ENCODE measurements at places on chromosomes 12 and 14.

DNA sequence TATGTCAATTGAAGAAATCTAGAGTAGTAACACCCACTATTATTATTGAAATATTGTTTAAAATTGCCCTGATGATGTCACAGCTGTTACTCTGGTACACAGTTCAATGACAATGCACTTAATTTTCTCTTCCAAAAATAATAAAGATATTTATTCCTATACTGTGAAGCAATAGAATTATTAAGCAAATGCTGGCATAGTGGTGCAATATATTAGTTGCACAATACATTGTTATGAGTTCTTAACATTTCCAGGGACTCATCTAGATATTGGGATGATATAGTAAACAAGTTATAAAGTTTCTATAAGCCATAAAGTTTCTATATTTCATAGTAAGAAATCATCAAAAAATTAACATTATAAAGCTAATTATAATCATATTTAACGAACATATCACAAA is 897.8 kb downstream of the LRFN5 start:
- no peak for DNase-seq

DNA sequence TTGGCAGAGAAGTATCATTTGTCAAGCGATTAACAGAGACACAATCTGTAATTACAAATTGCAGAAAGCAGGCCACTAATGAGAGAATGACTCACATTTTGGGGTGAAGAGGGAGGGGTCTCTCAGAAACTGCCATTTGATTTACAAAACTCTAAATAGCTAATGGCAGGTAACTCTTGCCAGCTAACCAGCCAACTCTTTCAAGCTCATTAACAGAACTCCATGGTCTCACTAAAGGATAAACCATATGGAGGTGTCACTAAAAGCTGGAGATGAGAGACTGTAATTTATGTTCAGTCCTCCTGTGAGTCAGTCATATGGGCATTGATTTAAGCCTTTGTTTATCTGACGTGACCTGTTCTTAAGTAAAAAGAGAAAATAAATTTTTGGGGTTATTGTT is 336.4 kb downstream of the FOXG1 start:
- no peak for DNase-seq

GRCh38 chr12:120170631-120171030 is 23.9 kb downstream of the GCN1 start:
- DNase-seq = no peak

GRCh38 chr14:51147183-51147582 is 52.3 kb upstream of the TRIM9 start:
- no peak for DNase-seq

GRCh38 chr12:93848523-93849101 is 171.4 kb downstream of the CRADD start:
- DNase-seq = no peak

- DNase-seq = no peak
Measured at GRCh38 chr12:107564946-107565345, 120.7 kb upstream of the PWP1 start.

DNA sequence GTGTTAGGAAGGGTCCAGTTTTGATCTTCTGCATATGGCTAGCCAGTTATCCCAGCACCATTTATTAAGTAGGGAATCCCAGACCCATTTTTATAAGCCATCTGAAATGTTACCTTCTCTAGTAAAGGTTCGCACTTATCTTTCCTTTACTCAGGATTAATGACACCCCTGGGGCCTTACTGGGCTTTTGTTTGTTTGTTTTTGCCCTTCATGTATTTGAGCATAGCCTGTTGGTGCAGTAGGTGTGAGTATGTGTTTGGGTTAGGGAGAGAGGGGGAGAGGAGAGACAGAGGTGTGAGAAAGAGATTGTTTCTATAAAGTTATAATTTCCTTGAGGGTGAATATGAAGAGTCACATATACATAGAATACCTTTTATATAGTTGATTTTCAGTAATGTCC is 96.9 kb downstream of the AKAP6 start:
- DNase-seq = no peak

DNA sequence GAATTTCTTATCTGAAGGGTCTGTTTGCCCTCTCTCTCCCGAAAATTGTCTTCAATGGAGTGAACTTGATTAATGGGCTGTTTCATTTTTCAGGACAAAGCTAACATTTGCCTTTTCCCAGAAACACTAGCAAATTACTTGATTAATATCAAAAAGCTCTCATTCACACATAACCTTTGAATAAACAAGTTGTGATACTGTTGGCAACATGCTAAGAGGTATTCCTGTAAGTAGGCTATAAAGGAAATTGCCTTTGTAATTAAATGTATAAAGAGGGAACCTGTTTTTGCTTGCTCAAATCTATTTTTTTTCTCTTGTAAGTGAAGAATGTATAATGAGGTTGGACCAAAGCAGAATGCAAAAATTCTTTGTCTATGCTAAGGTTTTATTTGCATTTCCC is 457.2 kb downstream of the TMTC2 start:
- no peak for DNase-seq

GRCh38 chr12:93302331-93303229 is 75.1 kb upstream of the NUDT4 start:
- DNase-seq = no peak

GRCh38 chr12:1539135-1539534 is 55.2 kb downstream of the FBXL14 start:
- no peak for DNase-seq

DNA sequence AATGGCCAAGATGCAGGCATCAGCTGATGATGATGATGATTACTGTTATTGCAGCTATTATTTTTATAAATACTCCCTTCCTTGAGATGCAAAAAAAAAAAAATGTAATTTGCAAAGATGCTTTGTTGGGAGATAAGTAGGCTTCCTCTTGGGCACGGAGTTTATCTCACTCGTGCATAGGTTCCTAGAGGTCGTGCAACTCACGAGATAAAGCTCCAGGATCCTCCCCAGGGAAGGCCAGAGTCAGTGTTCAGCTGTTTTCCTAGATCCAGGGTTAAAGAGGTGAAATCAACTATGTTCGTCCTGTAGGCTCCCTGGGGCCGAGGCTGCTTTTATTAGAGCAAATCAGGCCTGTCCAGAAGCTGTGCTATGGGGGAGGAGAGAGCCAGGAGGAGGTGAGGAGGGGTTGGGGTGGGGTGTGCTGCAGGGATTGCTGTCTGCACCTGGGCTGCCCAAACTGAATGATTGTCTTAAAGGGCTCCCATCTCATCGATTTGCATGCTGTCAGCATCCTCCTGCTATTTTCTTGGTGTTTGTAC is 270.3 kb downstream of the NRXN3 start:
- no peak for DNase-seq

- DNase-seq = no peak
Measured at GRCh38 chr12:45591635-45592034, 137.9 kb upstream of the ARID2 start.

GRCh38 chr12:103880299-103881142 is 39.5 kb upstream of the NT5DC3 start:
- no peak for DNase-seq

DNA sequence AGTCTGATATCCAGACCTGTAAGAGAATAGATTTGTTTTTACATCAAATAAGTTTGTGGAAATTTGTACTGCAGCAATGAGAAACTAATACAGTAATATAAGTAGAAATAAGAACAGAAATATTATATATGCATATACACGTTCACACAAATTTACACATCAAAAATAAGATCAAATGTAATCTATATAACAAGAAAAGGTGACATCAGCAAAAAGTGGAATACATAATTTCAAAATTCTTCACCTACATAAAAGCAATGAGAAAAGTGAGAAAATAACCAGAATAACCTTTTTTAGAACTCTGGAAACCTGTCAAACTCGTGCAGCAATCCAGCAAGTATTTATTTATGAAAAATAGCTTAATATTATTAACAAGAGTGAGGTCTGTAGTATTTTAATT is 1124.6 kb upstream of the ATXN7L3B start:
- no peak for DNase-seq

DNA sequence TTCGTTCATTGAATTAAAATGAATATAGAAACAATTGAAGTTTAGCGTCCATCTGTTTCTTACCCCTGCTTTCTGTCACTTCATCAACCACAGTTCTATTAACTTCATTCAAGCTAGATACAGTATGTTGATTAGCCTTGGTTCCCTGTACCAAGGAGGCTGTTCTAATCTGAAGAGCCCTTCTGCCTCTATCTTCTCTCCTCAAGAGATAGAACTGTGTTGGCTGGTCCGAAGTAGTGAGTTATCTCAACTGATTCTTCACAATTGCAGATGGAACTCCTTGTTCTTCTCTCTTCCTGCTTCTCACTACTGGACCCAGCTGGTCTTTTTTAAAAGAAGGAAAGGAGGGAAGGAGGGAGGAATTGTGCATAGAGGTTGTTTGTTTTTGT is 82.1 kb upstream of the TRAF3 start:
- DNase-seq = no peak

GRCh38 chr14:49549881-49550280 is 36.3 kb downstream of the RPS29 start:
- DNase-seq = no peak

GRCh38 chr14:68084256-68084655 is 264.7 kb downstream of the RAD51B start:
- no peak for DNase-seq

GRCh38 chr12:64976131-64976530 is 145.0 kb downstream of the WIF1 start:
- no peak for DNase-seq

- no peak for DNase-seq
Measured at GRCh38 chr12:60997869-60998378, 1262.3 kb upstream of the USP15 start.

GRCh38 chr12:132429946-132430643 is 59.9 kb upstream of the FBRSL1 start:
- no peak for DNase-seq

- no peak for DNase-seq
Measured at GRCh38 chr12:39541471-39541870, 78.1 kb downstream of the ABCD2 start.

DNA sequence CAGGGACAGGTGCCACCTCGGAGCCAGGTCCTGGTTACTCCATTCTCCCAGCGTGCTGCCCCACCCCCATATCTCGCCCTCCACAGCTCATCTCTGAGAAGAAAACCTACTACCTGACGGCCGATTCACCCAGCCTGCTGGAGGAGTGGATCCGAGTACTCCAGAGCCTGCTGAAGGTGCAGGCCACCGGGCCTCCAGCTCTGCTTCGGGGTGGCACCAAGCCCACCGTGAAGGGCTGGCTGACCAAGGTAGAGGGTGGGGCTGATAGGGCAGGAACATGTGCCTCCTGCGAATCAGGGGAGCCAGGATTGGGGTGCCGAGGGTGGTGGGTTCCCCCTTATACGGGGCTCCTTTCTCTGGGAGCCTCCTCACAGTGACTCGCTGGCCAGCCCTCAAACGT is 25.9 kb downstream of the PIGH start:
- no peak for DNase-seq

DNA sequence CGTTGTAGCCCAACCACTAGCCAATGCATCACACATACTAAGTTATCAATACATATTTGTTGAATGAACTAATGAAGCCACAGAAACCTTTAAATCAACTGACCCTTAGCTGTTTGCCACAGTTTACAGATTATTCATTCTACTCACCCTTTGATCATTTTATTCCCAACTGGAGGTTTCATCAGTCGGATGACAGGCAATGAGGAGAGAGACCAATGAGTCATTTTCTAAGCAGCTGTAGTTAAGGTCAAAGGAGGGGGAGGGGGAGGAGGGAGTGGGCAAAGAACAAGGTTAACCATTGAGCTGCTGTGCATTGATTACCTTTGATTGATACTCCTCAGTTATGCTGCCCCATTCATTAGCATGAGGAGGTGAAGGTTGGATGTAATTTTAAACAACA is 469.5 kb downstream of the VRK1 start:
- DNase-seq = no peak

GRCh38 chr14:55851301-55851700 is 266.9 kb upstream of the PELI2 start:
- no peak for DNase-seq

DNA sequence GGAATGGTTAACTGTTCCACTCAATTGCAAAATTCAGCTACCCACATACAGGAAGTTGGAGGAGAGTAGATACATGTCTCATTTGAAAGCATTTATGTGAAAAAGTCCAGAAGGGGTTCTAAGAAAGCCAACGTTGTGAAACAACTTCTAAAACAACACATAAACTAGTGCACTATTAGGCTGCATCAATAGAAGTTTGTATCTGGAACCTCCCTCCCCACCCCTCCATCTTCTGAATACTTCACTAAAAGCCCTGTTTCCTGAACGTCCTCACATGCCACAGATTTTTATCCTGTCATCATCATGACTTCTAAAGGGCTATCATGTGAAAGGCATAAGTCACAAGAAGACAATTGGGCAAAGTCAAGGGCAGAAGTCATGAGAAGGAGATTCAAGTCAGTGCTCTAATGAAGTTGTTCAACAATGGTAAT is 5.5 kb downstream of the KRT79 start:
- no peak for DNase-seq

- DNase-seq = no peak
Measured at GRCh38 chr12:52261208-52261484, 13.3 kb upstream of the KRT86 start.

DNA sequence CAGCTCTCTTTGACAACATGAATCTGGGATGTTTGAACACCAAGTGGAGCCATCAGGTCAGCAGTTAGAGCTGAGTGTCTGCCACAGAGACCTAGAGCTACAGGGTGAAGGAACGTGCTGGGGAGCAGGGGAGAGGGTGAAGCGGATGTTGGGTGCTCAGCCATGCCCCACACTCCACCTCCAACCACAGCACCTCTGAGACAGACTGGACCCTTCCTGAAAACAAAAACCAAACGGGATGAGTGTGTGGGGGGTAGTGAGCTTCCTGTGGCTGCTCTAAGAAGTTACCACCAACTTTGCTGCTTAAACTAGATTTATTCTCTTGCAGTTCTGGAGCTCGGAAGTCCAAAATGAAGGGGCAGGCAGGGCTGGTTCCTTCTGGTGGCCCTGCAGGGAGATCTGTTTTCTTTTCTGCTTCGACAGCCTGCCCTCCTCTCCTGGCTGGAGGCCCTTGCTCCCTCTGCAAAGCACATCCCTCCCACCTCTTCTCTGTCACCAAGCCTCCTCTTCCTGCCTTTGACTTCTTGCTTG is 5.6 kb upstream of the GOLGA3 start:
- no peak for DNase-seq

- no peak for DNase-seq
Measured at GRCh38 chr12:99736760-99737269, 89.3 kb downstream of the GARIN6 start.

DNA sequence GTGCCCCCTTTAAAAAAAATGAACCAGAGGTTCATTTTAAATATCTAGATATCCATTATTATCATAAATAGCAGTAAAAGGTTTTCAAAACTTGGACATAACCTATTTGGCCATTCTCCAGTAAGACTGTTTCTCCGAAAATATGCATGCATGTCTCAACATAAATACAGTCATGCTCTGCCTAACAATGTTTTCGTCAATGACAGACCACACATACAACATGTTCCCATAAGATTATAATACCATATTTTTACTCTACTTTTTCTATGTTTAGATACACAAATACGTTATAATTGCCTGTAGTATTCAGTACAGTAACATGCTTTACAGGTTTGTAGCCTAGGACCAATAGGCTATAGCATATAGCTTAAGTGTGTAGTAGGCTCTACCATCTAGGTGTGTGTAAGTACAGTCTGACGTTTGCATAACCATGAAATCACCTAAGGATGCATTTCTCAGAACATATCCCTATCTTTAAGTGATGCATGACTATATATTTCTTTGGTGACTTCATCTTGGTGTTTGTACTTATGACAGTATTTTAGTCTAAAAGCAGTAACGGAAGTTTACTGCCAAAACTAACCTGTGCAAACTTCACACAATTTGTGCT is 3.2 kb downstream of the TMEM19 start:
- DNase-seq = no peak

GRCh38 chr12:913919-914698 is 35.4 kb downstream of the RAD52 start:
- no peak for DNase-seq

Data from amygdala (tissue), 56 donors.